Activated naive CD4-positive, alpha-beta T cell treated with anti-CD3 and anti-CD28 coated beads, Interleukin-2, amount 10 ng/mL, durations not matched to agents 7 days and 5 days (primary cell): ENCODE measurements at places on chromosomes 2 and 18.

DNA sequence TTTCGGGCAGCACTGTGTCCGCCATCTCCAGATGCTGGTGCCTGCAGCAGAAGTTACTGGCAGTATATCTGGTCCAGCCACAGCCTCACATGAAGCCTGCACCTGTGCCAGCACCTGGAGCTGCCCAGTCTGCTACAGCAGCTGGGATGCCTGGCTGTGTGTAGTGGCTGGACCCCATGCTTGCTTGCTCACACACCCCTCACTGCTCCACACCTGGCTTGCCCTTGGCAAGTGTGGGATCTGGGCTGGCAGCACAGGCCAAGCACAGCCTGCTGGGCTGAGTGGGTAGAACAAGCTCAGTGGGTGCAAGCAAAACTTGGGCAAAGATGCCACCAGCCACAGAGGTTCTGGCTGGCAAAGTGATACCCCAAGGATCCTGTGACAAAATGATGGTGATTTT is 209.4 kb upstream of the RASGRP3 start:
- DNase-seq: no peak

DNA sequence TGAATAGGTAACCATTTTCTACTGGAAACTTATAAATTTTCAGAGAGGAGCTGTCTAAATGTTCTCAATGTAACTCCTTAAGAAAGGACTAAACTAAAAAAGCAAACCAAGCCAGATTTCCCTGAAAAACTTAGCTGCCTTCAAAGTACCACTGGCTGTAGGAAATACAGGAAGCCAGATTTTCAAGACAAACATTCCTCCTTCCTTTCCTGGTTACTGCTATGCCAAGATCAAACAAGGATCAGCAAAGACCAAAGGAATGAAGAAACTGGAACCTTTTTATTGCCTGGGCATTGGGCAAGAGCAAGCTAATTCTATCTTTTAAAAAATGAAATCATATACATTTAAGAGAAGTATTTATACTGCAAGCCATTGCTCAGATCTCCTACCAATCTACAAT is 212.7 kb downstream of the DYM start:
- DNase-seq: no peak

- DNase-seq: no peak
Measured at GRCh38 chr18:3554091-3554601, 104.2 kb downstream of the TGIF1 start.

DNA sequence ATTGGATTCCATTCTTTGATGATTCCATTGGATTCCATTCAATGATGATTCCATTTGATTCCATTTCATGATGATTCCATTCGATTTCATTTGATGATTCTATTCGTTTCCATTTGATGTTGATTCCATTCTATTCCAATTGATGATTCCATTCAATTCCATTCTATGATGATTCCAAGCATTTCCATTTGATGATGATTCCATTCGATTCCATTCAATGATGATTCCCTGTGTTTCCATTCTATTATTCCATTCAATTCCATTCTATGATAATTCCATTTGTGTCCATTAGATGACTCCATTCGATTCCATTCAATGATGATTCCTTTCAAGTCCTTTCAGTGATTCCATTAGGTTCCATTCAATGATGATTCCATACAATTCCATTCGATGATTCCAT is 1090.5 kb downstream of the RPIA start:
- no peak for DNase-seq

GRCh38 chr18:75836516-75836915 is 409.0 kb upstream of the SMIM21 start:
- no peak for DNase-seq

DNA sequence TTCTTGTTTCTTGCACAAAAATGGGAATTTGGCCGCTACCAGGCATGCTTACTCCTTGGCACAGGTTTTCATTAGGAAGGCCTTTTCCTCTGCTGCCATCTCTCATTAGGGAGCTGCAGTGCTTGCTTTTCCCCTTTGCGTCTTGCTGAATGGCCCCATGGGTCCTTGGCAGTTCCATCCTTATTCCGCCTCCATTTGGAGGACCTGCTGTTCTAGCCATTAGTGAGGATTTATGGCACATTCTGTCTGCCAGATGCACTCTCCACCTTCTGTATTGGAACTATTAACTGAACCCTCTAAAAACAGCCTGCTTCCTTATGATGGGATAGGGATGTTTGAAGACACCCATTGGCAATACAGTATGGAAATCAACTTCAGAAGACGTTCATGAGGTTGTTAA is 103.5 kb upstream of the NOSTRIN start:
- DNase-seq: no peak

DNA sequence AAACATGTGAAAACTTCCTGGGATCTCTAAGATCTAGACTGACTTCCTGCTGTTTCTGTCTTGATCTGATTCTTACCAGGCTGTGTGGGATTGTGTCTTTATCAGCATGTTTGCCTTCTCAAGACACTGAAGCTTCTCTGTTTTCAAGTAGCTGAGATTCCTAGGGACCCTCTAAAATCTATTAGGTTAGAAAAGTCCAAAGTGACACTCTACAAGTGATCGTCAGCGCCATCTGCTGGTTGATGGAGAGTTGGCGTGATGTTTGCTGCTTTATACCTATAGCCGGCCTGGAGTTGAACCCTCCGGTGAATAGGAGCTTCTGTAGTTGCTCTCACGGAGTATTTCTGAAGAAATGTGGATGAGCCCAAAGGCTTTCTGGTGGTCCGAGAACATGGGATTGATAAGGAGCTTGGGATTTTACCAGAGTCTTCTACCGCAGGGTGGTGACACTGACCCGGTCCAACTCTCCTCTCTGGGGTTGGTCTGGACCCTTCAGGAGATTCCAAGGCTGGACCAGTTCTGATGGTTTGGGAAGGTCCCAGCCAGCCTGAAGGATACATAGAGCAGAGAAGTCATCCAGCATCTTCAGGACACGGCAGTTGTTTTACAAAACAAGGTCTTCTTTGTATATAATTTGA is 96.0 kb upstream of the TTC39C start:
- DNase-seq: peak; percentile 85

- no peak for DNase-seq
Measured at GRCh38 chr18:56381196-56381595, 257.2 kb downstream of the TXNL1 start.

- DNase-seq: no peak
Measured at GRCh38 chr18:50320719-50321118, 33.2 kb upstream of the CXXC1 start.

GRCh38 chr2:41337956-41338355 is 709.9 kb upstream of the PKDCC start:
- no peak for DNase-seq
